ENCODE measurements at places on chromosomes 5 and 9.

DNA sequence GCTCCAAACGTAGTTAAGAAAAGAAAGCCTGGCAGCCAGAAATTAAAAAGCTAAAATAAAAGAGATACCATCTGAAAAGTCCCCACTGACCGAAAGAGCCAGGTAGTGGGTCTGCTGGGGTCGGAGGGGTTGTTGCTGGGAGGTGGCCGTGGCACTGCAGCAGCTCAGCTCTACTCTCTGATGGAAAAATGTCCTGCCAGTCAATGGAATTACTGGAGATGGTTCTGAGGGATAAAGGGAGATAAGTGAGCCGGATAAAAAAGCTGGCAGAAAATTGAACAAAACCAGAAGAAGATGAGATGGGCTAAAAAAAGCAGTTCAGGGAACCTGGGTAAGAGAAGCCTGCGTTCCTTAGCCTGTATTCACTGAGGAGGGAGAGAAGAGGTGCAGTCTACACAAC, 202.8 kb downstream of the SREK1 start:
- DNase-seq = no peak

- no peak for DNase-seq
Measured at GRCh38 chr9:92616655-92617111, 53.2 kb downstream of the IPPK start.

DNA sequence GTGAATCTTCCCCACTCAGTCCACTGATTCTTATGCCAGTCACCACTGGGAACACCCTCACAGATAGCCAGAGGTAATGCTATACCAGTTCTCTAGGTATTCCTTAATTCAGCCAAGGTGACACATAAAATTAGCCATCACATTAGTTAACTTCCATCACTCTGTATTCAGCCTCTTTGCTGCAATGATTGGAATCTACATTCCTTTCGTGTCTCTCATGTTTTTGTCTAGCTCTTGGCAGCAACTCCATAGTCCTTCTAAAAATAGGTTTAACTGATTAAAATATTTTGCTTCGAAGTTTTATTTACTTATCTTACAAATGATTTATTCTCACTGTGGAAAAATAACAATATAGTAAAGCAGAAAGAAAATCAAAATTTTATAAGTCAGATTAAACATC, 19.6 kb upstream of the RNF20 start:
- DNase-seq = no peak

DNA sequence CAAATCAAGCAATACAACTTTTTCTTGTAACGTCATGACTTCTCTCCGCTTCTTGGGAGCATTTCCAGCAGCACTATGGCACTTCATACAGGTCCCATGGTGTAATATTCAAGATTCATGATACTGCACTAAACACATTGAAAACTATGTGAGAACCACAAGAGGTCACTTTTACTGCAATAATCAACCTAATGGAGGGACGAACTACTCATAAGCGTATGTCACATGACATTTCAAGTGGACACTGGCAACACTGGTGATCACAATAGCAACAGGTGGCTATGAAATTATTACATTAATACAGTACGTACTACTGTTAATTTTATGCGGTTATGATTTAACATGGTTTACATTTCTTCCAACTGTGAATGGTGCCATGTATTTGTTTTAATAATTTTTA, 78.6 kb upstream of the TBC1D9B start:
- no peak for DNase-seq

- no peak for DNase-seq
Measured at GRCh38 chr9:136403915-136404800, 4.2 kb upstream of the SNAPC4 start.

GRCh38 chr5:3954199-3954598, 358.6 kb downstream of the IRX1 start:
- no peak for DNase-seq

- no peak for DNase-seq
Measured at GRCh38 chr9:123999661-124000060, 11.9 kb upstream of the LHX2 start.

- no peak for DNase-seq
Measured at GRCh38 chr5:177097016-177097985, 10.6 kb downstream of the FGFR4 start.

DNA sequence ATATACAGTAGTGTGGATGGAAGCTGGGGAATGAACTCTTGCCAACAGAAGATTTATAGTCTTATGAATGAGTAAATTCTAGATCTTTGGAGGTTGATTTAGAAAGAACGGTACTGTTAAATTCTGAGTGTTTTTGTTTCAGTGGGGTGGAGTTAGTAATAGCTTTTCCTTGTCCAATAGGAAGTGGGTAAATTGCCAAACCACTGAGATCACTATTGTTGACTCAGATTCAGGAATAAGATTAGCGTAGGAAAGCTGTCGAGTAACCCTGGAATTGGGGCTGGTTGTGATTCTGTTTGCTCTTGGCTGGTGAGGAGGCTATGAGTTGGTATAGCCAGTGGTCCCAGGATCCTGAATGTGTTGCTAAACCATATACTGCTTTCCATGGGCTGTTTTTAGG, 155.6 kb downstream of the ARHGAP26 start:
- DNase-seq = no peak

GRCh38 chr5:2381070-2381469, 370.4 kb downstream of the IRX2 start:
- no peak for DNase-seq

- no peak for DNase-seq
Measured at GRCh38 chr5:146025114-146025680, 80.2 kb downstream of the PLAC8L1 start.

DNA sequence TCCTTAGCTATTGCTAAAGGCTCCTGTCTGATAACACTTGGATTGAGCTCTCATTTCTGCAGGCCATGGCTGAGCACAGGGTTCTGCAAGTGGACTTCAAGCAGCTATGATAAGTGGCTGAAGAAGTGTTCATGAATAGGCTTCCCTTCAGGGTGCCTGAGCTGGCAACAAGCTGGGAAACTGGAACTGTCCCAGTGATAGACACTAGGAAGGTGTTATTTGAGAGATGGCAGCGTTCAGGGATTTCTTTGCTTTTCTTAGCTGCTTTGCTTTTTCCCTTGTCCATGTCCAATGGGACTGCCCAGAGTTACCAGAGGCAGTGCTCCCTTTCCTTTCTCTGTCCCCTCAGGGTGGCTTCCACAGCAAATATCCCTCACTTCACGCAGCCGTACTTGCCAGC, 75.8 kb downstream of the INIP start:
- no peak for DNase-seq

GRCh38 chr5:130555429-130555828, 609.6 kb downstream of the HINT1 start:
- DNase-seq = no peak

- no peak for DNase-seq
Measured at GRCh38 chr5:75358117-75358516, 21.1 kb downstream of the HMGCR start.

- DNase-seq = no peak
Measured at GRCh38 chr5:86644843-86645242, 27.1 kb downstream of the COX7C start.

DNA sequence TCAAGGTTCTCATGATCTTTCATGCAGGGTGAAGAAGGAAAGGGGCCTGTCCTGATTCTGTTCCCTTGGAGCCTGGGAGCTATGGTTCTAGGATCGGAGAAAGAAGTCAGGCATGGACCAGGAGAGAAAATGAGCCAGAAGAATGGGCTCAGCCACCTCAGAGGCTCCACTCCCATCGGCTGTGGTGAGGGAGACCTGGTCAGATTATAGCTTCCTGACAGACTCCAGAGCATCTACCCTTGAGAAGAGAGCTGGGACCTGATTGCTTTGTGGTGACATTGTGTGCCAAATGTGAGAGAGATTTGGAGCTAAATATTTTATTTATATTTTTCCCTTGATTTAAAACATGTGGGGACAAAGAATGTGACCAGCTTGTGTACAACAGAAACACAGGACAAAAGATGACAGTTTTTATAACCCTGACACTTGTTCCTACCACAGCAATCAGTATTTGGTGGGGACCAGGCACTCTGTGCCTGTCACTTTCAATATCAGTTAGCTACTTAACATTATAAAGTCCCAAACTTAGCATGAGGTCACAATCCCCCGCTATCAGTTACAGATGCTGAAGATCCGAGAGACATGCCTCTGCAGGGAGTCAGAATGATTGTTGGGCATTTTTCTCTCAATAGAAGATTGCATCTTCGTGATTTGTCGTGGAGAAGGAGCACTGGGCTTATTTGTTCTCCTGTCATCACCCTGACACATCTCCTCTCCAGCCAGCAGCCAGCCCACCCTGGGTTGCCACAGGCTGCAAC, 228.3 kb upstream of the ADAMTS16 start:
- DNase-seq = no peak

- no peak for DNase-seq
Measured at GRCh38 chr9:88706193-88707113, 171.5 kb downstream of the NXNL2 start.
